GM12892 (cell line): ENCODE measurements at places on chromosomes 5 and 9.

DNA sequence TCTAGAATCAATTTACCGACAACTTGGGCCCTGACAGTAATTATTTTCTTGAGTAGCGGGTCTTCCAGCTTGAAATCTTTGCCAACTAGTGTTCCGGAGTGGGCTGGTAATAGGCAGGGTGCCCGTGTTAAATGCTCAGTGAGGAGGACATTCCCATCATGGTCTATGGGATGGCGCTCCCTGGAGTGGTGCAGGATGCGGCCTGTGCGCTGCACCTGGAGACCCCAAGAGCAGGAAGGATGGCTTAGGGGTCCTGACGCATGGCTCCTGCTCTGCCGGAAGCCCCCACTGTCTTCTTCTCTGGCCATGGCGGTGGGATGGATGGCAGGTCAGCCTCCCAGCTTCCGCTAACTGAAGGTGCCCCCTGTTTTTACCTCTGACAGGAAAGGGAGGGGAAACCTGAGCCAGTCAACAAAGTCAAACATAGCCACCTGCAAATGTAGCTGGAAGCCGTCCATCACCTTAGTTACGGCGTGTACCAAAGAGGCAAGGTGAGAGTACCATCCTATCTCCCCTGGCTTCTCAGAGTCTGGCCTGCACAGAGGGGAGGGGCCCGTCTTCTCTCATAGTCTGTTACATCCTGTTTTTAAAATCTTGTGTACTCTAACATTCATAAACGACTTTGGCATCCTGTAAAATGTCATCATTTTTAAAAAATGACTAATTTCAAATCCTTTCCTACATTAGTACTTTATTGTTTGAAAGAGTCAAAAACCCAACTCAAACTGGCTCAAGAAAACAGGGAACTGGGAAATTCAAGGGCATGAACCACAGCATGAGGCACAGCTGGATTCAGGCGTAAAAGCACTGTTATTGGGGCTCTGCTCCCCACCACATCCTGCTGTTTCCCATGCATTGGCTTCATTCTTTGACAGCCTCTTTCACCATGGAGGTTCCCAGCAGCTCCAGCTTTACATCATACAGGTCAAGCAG is 28.5 kb upstream of the UNC5A start:
- DNase-seq = no peak

- DNase-seq = no peak
Observed at GRCh38 chr5:128196791-128197190, 113.2 kb downstream of the SLC12A2 start.

GRCh38 chr9:120391691-120392090 is 188.3 kb downstream of the CDK5RAP2 start:
- DNase-seq = no peak

DNA sequence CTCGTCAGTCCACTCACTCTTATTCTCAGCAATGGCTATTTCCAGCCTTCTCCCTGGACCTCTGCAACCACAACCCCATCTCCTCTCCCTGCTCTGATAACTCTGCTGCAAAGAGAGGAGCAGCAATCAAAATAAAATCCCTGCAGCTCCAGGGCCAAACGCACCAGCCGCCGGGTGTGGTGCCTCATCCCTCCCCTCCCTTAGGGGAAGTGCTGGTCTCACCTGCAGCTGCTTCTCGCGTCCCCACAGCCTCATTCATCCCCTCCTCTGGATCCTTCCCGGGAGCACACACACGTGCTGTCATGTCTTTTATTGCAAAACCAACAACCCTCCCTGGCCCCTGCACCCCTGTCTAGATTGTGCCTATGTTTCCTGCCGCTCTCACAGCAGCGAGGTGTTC is 77.8 kb downstream of the TENT4A start:
- no peak for DNase-seq

DNA sequence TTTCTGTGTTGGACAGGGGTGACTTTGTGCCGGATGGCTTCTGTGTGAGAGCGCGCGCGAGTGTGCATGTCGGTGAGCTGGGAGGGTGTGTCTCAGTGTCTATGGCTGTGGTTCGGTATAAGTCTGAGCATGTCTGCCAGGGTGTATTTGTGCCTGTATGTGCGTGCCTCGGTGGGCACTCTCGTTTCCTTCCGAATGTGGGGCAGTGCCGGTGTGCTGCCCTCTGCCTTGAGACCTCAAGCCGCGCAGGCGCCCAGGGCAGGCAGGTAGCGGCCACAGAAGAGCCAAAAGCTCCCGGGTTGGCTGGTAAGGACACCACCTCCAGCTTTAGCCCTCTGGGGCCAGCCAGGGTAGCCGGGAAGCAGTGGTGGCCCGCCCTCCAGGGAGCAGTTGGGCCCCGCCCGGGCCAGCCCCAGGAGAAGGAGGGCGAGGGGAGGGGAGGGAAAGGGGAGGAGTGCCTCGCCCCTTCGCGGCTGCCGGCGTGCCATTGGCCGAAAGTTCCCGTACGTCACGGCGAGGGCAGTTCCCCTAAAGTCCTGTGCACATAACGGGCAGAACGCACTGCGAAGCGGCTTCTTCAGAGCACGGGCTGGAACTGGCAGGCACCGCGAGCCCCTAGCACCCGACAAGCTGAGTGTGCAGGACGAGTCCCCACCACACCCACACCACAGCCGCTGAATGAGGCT is at the start of gene ADRB2:
TSS of gene ADRB2 (plus strand) at position 559 of the 686 bp plus-strand sequence. CDS start 221 bp downstream, outside the sequence.
- DNase-seq = peak; percentile 63

GRCh38 chr9:84170521-84171141 is 169.9 kb downstream of the SLC28A3 start:
- DNase-seq = no peak

- DNase-seq = no peak
Observed at GRCh38 chr5:109345699-109346098, 64.1 kb downstream of the PJA2 start.

DNA sequence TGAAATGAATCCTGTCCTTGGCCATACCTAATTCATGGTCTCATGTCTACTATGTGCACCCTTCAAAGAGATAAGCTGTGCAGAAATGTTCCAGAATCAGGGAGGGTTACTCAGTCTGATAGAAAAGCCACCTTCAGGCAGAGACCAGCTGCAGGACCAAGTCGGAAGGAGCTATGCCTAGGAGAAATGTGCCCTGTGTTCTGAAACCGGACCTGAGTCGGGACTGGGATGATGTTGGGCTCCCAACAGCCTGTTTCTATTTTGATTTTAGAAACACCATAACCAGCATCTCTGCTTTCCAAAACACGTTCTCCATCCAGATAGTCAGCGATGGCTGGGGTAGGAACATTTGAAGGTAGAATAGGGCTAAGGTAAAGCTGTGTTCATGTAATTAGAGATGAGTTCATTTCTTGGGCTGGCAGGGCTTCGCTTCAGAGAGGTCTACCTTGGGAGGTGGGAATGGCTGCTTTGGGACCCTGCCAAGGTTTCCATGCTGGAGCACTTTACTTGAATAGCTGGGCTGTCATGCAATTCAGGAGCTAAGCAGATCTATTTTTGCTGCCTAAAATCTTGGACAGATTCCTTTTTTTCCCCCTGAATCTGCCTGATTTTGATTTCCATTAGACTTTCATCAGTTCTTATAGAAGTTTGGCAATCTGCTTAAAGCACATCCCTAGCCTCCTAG is 2.8 kb downstream of the ADCY2 start:
- DNase-seq = no peak

DNA sequence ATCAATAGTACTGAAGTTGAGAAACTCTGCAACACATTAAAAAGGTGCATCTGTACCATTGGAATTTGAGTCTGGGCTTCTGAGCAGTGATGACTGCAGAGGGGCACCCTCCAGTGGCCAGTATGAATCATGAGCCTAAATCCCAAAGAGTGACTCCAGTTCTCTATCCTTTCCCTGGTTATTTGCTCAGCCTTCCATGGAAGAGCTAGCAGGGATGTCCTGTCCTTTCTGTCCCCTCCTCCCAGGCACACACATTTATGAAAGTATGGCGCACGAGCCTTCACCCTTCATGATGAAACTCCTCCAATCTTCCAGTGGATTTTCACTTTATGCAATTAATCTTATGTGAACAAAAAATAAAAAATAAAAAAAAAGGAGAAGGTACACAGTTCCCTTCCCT is 81.0 kb downstream of the ESM1 start:
- DNase-seq = no peak

GRCh38 chr5:14767053-14767452 is 102.5 kb downstream of the OTULIN start:
- no peak for DNase-seq

DNA sequence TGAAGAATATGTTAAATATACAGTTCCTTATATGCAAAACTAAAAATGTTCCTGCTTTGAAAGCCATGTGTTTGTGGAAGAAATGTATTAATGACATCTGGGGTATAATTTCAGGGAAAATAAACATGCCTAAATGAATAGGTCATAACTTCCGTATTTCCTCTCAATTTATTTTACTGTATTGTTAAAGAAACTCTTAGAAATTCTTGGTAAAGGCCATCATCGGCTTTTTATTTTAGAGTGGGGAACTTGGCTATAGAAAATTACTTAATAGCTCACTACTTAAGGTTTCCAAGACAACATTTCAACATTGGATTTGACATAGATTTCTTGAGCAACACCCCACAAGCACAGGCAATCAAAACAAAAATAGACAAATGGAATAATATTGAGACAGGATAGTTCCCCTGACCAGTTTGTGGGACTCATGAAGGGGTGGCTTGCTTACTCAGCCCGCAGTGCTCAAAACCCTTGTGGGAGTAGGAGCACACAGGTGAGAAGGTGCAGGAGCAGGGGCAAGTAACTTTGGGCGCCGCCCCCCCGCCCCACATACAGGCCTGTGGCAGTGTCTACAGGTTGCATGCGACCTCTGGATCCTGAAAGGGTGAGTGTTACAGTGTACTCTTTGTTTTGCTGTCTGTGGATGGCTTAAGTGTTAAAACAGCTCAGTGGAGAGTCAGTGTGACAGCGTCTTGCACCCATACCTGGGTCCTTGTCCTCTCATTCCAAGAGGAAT is 891.4 kb upstream of the C9orf72 start:
- DNase-seq = no peak

DNA sequence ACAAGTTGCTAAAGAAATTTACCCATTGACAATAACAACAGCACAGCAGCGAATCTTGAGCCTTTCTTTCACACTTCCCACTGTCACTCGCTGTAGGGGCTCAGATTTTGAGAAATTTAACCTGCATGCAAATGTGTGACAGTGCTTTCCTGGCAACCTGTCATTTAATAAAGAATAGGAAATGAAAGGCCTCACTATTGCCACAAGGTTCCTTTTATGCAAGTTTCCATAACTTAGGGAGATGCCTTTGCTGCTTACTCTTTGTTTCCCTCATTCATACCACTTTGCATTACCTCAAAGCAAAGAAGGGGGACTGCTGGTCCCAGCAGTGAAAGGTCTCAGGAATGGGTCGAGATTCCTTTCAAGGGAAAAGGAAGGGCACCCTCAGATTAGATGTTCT is 49.5 kb downstream of the PTCD2 start:
- no peak for DNase-seq

- no peak for DNase-seq
Observed at GRCh38 chr9:10104774-10105173, 508.0 kb downstream of the PTPRD start.

- no peak for DNase-seq
Observed at GRCh38 chr9:121495976-121496375, 3.7 kb downstream of the GGTA1 start.

- no peak for DNase-seq
Observed at GRCh38 chr5:77022511-77023417, 7.4 kb upstream of the AGGF1 start.

- DNase-seq = no peak
Observed at GRCh38 chr5:132556153-132556762, 519 bp upstream of the RAD50 start.

DNA sequence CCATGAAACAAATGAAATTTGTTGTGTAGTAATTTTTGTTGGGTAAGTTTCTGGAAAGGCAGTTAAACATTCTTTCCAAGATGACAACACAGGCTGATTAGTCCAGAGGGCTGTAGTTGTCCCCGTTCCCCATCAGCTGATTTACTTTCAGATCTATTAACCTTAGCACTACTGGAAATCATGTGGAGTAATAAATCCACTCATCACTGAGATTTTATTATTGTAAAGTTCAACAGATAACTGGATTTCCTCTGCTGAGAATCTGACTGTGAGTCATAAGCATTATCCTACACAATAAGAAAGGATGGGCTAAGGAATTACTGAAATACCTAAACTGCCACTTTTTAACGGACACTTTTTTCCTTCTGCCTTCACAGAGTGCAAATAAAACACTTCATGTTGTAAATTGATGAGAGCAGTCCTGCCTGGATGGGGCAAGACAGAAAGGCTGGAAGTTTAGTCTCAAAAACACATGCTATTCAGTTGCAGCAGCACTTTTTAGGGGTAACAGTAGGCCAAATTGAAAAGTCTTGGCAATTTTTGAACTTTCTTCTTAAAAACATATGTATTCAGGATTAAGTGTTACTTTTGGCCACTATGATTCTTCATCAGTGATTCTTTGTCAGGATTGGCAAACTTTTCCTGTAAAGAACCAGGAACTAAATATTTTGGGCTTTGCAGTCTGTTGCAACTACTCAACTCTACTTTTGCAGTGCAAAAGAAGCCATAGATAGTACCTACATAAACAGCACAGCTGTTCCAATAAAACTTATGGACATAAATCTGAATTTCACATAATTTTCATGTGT is 7.0 kb downstream of the STOM start:
- DNase-seq = no peak

DNA sequence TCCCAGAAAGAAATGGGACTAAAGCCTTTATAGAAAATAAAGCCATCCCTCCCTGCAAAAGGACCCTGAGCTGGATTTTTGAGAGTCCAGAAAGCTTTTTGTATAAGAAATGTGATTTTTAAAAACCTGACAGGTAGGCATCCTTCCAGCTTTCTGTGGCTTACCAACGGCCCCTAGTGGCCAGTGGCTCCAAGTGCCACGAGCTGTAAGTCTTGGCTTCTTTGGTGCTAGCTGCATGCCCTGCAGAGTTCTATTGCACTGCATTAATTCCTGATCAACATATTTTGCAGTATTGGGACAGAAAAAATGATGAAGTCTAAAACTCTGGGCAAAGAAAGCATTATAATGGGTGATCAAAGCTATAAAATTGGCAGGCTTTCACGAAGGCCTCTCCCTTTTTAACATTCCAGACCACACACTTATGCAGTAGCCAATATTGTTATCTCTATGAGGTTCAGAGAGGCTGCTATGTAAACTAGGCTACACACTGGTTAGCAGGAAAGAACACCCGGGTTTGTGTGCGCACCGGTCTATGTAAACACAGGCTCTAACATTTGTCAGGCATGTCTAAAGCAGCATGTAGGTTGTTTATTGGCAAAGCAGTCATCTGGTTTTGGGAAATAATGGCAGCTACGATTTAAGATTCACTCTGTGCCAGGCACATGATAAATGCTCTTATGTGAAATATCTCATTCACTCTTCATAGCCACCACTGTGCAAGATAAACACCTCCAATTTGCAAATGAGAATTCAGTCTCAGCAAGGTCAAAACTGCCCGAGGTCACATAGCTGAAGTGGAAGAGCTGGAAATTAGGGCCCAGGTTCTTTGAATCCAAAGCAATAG is 55.2 kb downstream of the NMUR2 start:
- peak; percentile 4 for DNase-seq
